ENCODE measurements at places on chromosomes 4 and X. TPM values are rescaled to one million over a fixed set of nuclear protein-coding genes. Genes with fewer than 3 reads are reported as not detected.

Gene TEX13C
- total RNA-seq = not detected

Gene SFRP2
- not detected for total RNA-seq

Gene KLHL4
- total RNA-seq = 9.8 TPM

Gene NEUROG2
- total RNA-seq = not detected

Gene AKAP14
- not detected for total RNA-seq

Gene IRS4
- total RNA-seq = not detected

Gene UGT2B15
- total RNA-seq = not detected

Gene MAB21L2
- total RNA-seq = not detected

Gene SMAD1
- 23.7 TPM for total RNA-seq

Gene PABPC5
- total RNA-seq = not detected

Gene IL2
- not detected for total RNA-seq

Gene XK
- total RNA-seq = 0.63 TPM

Gene BMX
- total RNA-seq = not detected

Gene CC2D2A
- total RNA-seq = 8.6 TPM

Gene BLOC1S4
- total RNA-seq = 10.6 TPM

Gene TAF7L
- total RNA-seq = not detected

Gene TMEM175
- 28.9 TPM for total RNA-seq

Gene ZNF711
- total RNA-seq = 1.8 TPM

Gene HPGDS
- not detected for total RNA-seq

Gene MTNR1A
- total RNA-seq = not detected

Gene GAGE12F
- not detected for total RNA-seq

Gene EDA
- total RNA-seq = 1.3 TPM

Gene NHSL2
- not detected for total RNA-seq

Gene CNGA1
- total RNA-seq = not detected

Gene KCTD8
- 0.16 TPM for total RNA-seq

Gene SEPTIN11
- 82.7 TPM for total RNA-seq

Gene GSPT2
- total RNA-seq = not detected

Gene PDGFC
- total RNA-seq = 83.7 TPM

Gene UGT2A2
- total RNA-seq = not detected

Gene FAM50A
- 62.1 TPM for total RNA-seq

Gene MUC7
- not detected for total RNA-seq
